ENCODE measurements at places on chromosomes 4 and X. TPM values are rescaled to one million over a fixed set of nuclear protein-coding genes. Genes with fewer than 3 reads are reported as not detected.

DNA sequence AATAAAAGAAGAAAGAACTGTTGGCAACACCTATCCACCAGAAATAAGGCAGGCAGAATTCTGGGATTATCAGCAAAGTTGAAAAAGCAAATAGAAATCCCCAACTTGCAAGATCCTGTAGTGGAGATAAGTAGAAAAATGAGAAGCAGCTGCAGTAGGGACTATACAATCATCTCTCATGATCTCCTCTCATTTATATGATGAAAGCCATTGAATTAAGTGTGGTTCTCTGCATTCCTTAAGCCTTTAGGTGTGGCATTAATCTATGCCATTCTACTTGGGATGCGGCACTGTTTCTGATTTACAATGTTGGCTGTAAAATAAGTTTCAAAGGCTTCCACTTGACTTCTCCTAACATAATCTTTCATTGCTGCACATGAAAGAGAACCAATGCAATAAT, 869.8 kb downstream of the TRAM1L1 start:
- DNase-seq, result no peak

- peak; percentile 38 for DNase-seq
These were observed 100.1 kb downstream of the CEP135 start for GRCh38 chr4:56048702-56049431.

- DNase-seq, result peak; percentile 18
These were observed at the start of gene ARHGEF38 for GRCh38 chr4:105551965-105552746. ARHGEF38 (plus strand) TSS chr4:105552620; CDS start chr4:105552766, 146 bp downstream.

DNA sequence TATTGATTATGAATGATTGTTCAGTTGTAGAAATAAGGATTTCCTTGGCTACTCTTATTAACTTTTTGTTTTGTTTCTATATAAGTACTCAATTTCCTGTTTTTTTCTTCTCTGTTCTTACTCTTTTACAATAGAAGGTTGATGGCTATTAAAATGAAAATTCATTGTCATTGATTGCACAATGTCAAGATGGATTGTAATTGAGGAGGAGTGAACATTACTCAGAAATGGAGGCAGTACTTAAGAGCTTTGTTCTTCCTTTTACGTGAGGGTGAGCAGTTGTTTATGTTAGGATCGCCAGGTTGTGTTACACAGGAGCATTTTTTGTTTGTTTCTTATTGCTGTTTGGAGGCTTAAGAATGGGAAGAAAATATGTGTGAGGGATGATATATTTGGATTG, 2062.4 kb downstream of the ARAP2 start:
- peak; percentile 62 for DNase-seq

DNA sequence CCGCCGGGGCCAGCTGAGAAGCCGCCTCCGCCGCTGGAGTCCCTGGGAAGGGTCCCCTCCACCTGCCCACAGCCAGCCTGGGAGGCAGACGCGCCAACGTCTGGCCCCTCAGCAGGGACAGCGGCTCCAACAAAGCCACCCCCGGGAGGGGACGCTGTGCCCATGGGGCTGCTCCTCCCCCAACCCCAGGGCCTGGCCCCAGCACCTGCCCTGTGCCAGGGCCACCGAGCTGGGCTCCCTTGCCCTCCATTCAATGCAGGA, 6.1 kb upstream of the HMX1 start:
- no peak for DNase-seq

- DNase-seq, result no peak
These were observed 91.3 kb downstream of the GPM6A start for GRCh38 chr4:175720722-175721121.

DNA sequence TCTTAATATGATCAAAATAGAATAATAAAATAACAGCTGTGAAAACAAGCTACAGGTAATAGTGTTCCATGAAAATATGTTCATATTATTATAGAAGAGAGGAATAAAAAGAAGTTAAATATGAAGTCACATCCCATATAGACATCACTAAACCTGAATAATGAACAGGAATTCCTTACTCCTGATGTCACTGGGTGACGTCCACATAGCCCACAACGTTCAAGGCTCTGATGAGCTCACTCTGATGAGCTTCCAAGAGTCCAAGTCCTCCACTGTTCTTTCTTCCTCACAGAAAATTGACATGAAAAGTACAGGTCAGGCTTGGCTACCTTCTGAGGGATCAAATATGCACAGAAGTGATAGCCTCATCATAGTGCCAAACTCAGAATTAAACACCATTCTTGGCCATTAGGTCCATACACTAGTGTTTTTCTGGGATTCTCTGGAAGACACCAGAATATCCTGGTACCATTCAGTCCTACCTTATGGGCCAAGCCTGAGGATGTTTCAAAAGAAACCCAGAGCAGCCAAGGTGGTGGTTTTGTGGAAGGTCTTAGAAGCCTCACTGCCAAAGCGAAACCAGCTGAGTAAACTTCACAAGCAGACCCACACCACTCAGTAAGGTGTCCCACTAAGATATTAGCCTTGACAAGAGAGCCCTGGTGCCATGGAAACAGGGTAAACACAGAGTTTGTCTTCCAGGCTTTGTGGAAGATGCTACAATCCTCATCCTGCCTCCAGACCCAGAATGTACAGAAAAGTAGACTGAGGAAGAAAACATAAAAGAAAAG, 138.4 kb upstream of the HHIP start:
- no peak for DNase-seq

CXCL3 gene
- total RNA-seq, result 9.8 TPM

CCDC149 gene
- 15.4 TPM for total RNA-seq

CLRN2 gene
- not detected for total RNA-seq

Data from MCF 10A (cell line).